Activated CD4-positive, alpha-beta T cell treated with anti-CD3 and anti-CD28 coated beads, Interleukin-2, amount 50 U/mL, for 48 hours (primary cell): ENCODE measurements at places on chromosomes 3 and 15.

DNA sequence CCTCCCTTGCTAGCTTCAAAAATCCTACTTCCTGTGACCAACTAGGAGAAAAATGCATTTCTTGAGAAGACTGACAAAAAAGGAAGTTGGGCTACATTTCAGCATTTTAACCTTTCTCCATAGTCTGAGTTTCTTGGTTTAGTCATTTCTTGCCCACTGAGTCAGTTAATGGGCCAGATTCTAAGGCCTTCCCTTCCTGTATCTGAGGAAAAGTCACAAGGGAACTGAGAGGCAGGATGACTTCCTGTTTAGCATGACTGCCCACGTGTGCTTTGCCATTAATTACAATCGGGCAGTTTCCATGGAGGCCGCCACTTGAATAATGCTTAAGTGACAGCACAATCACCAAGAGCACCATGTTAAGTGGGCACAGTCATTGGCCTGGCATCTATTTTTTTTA lies 794.4 kb upstream of the LMCD1 start:
- no peak for DNase-seq

- DNase-seq = peak; percentile 87
Measured at GRCh38 chr15:91706322-91707032, 147.0 kb upstream of the SLCO3A1 start.

DNA sequence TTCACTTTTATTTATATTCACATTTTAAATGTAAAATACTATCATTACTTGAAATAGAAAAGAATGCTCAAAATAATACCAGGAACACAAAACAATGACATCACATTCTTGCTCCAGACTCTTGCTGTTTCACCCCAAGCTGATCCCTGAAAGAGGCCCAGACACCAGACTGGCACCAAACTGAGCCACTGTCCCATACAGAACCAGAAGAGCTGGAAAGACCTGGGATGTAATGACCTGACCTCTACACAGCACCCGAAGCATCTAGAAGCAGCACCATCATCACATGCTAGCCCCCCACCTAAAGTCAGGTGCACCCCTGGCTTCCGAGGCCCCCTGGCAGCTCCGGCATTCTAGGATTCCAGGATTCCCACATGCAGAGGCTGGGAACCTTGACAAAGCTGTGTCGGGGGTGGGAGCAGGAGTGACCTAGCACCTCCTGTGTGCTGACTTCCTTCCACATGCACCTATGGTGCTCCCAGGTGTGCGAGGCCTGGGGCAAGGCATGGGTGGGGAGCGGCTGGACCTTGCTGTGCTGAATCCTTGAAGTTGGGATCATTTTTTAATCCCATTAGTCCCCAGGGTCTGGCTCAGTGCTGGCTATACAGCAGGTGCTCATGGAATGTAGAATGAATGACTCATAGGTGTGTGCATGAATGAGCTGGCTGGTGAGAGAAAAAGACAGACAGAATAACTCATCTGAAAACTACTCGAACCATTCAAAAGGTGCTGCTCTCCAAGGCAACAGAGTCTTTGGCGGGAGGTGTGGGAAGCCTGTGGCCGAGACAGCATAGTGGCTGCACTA lies 144.7 kb upstream of the IQSEC1 start:
- peak; percentile 20 for DNase-seq

DNA sequence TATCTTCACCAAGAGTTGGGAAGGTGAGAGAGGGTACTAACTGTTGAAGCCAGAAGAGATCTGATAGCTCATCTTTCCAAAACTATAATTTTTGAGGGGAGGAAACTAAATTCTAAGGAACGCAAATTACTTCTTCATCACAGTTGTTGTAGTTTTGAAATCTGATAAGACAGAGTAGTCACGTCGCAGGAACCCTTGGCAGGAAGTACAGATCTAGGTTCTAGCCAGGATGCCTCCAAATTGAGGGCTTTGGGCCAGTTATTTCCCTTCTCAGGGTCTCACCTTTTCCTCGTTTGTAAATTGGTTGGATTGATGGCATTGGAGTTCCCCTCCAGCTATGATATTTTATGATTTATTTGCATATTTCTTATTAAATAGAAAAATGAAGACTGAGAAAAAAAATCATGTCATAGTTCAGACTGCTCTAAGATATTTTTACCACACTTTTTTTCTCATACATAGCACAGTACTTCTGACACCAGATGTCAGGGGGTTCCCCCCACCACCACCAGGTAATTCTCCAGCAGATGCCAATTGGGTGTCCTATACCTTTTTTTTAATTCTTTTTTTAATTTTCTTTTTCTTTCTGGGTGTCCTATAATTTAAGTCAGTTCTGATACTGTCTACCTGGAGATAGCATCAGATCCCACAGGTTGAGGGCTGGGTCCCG lies 32.3 kb upstream of the APH1B start:
- no peak for DNase-seq

DNA sequence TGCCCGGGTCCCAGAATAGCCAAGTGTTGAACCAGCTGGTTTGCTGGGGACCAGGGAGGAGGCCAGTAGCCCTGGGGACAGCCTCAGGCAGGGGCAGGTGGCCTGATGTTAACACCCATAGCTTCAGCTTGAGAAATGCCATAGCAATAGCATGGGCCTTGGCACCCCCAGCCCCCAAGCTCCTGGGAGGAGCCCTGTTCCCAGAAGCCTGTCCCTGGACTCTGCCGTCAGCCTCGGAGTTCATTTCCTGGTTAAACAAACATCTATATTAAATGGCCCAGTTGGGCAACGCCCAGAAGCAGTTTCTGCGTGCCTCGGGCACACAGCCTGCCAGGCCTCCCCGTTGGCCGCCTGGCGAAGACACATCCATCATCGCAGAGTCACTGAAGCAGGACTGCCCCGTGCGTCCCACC lies 58.2 kb downstream of the FGD5 start:
- DNase-seq = no peak

GRCh38 chr3:127674790-127675189 lies 2.0 kb downstream of the ABTB1 start:
- peak; percentile 1 for DNase-seq

- DNase-seq = no peak
Measured at GRCh38 chr15:93809516-93809915, 421.8 kb upstream of the MCTP2 start.

DNA sequence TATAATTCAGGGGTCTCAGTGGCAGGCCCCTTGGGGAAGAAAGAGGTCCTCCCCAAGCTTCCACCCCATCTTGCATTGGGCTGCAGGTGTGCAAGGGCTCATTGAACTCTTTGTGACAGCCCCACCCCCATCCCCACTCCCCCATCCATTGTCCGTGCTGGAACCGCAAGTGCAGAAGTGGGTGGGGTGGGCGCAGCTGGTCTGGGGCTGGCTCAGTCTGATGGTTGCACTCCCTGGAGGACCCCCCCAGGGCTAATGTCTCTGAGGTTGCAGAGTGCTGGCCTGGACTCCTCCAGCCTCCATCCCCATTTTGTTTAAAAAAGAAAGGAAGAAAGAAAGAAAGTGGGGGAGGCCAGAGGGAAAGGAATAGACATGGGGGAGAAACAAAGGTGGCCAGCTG lies 42.3 kb upstream of the ARL8B start:
- no peak for DNase-seq

GRCh38 chr3:15757824-15758223 lies 40.0 kb downstream of the ANKRD28 start:
- DNase-seq = no peak

DNA sequence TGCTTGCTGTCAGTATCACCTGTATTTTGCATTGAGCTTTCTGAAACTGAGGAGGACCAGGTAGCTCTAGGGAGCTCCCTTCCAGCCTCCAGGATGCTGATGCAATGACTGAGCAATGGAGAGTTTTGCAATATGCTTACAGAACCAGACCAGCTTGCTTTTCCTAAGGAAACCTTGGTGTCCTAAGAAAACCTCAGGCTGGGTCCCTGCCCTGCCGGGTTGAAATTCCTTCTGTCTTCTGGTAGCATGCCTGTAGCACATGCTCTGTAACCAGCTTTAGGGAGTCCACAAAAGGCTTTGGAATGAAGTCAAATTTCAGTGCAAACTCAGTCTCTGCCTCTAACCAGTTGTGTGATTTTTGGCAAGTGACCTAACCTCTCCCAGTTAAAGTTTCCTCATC lies 65.8 kb upstream of the GSK3B start:
- DNase-seq = no peak

- no peak for DNase-seq
Measured at GRCh38 chr3:141746962-141747361, 8.9 kb downstream of the RNF7 start.

- DNase-seq = no peak
Measured at GRCh38 chr15:66403323-66403722, 16.6 kb downstream of the MAP2K1 start.

- no peak for DNase-seq
Measured at GRCh38 chr3:125395091-125395490, 20.0 kb upstream of the ZNF148 start.

DNA sequence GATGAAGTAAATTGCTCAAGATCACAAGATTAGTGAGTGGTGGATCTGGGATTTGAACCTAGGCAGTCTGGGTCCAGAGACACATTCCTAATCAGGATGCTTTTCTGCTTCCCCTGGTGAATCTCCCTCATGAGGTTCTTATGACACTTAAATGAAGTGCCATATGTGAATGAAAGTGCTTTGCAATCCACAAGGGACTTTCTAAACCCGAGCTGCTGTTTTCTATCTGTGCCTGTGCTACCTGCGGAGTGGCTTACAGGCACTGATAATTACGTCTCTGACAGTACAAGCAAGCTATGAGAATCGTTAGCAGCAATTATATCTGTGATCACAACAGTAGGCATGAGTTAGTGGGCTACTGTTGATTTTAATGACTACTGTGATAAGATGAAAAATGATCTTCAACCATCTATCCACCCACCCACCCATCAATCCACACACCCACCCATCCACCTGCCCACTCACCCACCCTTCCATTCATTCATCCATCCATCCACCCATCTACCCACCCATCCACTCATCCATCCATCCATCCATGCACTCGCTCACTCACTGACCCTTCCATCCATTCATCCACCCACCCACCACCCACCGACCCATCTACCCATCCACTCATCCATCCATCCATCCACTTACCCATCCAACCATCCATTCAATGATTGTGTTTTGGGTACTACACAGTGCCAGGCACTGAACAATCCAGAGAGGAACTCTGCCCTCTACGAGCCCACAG lies 51.8 kb downstream of the ATP2B2 start:
- DNase-seq = no peak

DNA sequence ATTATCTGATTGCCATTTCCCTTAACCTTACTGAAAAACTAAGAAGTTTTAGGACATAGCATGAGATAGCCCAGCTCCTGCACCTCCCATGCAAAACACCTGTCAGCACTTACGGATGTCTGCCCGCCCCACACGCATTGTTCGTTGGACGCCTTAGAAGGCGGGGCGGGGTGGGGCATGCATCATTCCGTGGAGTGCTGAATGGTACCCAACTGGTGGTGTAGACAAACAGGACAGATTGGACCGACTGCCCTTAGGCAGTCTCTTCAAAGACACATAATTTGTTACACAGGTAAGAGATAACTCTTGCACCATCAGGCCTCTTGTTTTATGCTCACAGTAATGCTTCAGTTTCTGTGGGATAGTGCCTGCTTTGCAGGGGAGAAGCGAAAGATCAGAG lies 93.8 kb downstream of the SMAD6 start:
- no peak for DNase-seq

GRCh38 chr15:74950078-74950908 lies 6.3 kb downstream of the RPP25 start:
- DNase-seq = peak; percentile 86

GRCh38 chr3:50260942-50261441 lies 8.0 kb upstream of the SEMA3B start:
- no peak for DNase-seq

DNA sequence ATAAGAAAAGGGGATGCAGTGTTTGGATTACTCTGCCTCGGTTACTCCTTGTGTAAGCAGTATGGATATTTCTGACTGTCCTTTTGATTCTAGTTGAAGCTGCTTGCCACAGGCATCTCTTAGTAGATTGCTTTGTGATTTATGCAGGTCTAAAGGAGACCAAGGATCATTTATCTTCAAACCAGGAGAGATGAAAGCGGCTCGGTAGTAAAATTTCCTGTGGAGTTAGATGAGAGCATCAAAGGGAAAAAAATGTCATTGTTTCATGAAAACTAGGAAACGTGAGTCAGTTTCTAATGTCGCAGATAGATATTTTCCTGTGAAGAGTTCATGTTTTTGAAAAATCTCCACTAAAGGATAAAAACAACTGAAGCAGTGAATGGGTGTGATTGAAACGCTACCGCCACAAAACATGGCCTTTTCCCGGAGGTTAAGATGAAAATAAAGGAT lies 254.0 kb upstream of the TBL1XR1 start:
- no peak for DNase-seq

DNA sequence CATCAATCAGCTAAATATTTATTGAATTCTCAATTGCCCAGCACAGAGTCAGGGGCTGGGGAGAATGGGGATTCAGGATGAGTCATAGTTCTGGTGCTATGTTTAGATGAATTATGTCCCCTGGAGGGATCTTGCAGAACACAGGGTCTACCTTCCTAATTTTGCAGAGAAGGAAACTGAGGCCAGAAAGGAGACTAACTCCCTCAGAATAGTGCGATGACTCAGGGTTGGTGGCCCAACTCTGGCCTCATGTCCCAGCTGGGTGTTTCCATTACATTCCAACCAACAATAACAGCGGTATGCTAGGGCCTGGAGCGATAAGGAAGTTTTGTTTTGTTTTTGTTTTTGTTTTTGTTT lies 270.9 kb downstream of the TLE3 start:
- DNase-seq = no peak

GRCh38 chr15:48647962-48648361 lies 2.5 kb upstream of the FBN1 start:
- no peak for DNase-seq

- DNase-seq = no peak
Measured at GRCh38 chr3:177838766-177839350, 641.6 kb upstream of the TBL1XR1 start.

GRCh38 chr15:60649845-60650548 lies 171.1 kb upstream of the ICE2 start:
- peak; percentile 70 for DNase-seq

DNA sequence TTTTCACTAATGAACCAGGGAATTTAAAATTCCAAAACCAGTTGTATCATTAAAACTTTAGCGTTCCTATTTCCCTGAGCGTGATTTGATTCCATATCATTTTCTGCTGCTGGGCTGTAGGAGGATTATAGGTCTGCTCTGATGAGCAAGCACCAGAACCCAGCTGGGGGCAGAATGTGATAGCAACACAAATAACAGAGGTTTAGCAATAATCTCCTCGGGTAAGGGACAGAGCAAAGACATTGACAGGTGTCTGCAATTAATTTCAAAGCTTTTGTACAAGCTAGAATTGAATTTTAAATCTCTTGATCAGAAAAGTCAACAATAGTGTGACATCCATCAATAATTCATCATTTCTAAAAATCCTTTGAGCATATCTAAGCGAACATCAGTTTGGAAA lies 163.4 kb upstream of the RAP2B start:
- no peak for DNase-seq

DNA sequence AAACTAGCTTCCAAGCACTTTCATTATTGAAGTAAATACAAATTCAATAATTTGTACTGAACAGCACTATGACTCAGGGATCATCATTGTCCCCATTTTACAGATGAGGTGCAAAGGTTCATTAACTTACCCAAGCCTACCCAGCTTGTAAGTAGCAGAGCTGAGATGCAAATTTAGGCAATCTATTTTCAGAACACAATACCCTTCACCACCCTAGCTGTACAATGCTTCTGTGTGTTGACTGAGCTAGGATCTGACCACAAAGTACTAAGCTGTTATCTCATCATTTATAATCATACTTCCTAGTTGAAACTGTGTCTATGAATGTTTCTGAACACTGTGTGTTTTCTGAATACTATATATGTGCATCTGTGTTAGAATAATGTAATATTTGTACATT lies 3.2 kb upstream of the ILDR1 start:
- DNase-seq = no peak
